ENCODE measurements at places on chromosomes 4 and X.

- DNase-seq = no peak
These were observed 10.9 kb upstream of the MXD4 start for GRCh38 chr4:2272828-2273120.

GRCh38 chr4:74671080-74671698, 123.1 kb downstream of the BTC start:
- DNase-seq = no peak

DNA sequence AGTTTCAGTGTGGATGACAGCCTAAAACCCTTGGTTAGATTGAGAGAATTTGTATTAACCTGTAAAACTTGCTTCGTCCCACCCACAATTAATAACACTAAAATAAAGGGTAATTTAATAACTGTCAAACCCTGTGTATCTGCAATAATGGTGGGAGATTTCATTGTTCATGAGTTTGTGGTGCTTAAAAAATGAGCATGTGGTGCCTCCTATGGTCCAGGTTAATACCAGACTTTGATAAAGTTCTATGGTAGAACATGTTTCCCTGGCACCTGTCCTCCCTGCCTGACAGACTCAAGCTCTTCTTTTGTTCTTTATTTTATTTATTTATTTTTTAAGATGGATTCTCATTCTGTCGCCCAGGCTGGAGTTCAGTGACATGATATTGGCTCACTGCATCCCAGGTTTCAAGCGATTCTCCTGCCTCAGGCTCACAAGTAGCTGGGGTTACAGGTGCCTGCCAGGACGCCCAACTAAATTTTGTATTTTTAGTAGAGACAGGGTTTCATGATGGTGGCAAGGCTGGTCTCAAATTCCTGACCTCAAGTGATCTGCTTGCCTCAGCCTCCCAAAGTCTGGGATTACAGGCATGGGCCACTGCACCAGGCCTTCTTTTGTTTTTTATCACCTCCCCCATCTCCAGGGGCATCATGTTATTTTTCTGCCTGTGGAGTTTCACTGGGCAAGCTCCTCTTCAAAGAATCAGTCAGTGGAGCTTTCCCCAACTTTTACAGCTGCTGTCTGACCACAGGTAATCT, 289.2 kb downstream of the NR3C2 start:
- no peak for DNase-seq

DNA sequence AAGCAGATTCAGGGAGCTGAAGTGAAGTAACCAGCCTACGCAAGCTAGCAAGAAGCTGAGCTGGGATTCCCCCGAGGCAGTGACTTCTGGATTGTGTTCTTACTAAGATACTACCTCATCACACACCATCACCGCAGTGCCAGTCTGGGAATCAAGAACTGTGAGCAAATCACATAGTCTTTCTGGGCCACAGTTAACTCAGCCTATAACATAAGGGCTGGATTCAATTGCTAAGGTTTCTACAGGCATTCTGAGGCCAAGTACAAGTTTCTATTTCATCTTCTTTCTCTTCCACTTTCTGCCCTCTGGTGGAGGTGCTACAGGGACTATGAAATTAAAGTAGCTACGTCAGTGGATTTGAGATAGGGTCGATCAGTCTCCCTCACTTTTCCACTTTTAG, 1.4 kb upstream of the CORIN start:
- no peak for DNase-seq

- DNase-seq = no peak
These were observed 191.1 kb upstream of the FAT4 start for GRCh38 chr4:125123570-125124109.

GRCh38 chrX:42678133-42678532, 99.8 kb downstream of the PPP1R2C start:
- DNase-seq = no peak

GRCh38 chr4:107213410-107213809, 177.3 kb upstream of the DKK2 start:
- no peak for DNase-seq

DNA sequence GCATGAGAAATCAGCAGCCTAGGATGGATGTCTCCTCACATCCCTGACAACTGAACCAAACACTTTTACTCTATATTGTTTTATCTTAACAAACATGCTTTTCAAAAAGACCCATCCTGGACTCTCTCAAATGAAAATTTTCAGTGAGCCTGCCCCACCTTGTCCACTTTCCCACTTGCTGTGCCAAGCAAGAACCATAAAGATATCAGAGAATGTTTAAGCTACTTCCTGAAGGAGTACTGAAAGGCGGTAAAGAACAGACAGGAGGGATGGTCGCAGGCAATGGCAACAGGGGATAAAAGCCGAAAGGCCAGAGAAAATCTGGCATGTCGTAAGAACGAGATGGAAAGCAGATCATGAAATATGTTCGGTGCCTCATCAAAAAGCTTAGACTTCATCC, 10.5 kb downstream of the APBB2 start:
- DNase-seq = no peak
